Activated B cell treated with CpG ODN at 0.5 μM for 24 hours (primary cell): ENCODE measurements at places on chromosomes 7 and 10.

- H3K27me3 ChIP-seq, result no peaks in the 10 kb centered on the region
- H3K36me3 ChIP-seq, result no peaks in the 10 kb centered on the region
- no peaks in the 10 kb centered on the region for H3K4me1 ChIP-seq
- DNase-seq, result no peak
Observed at GRCh38 chr7:114413761-114414155, 857 bp upstream of the FOXP2 start.

GRCh38 chr10:97175586-97175985, 10.2 kb downstream of the SLIT1 start:
- DNase-seq, result no peak
- peaks cover 24% of the 10 kb centered on the region for H3K27me3 ChIP-seq
- H3K36me3 ChIP-seq, result no peaks in the 10 kb centered on the region
- no peak overlapping the region for H3K27ac ChIP-seq
- H3K4me3 ChIP-seq, result no peak overlapping the region

GRCh38 chr10:15120523-15120922, 23.4 kb downstream of the RPP38 start:
- no peak overlapping the region for H3K4me3 ChIP-seq
- peaks cover 4% of the 10 kb centered on the region for H3K4me1 ChIP-seq
- H3K36me3 ChIP-seq, result peaks cover 38% of the 10 kb centered on the region
- H3K27ac ChIP-seq, result no peak overlapping the region

DNA sequence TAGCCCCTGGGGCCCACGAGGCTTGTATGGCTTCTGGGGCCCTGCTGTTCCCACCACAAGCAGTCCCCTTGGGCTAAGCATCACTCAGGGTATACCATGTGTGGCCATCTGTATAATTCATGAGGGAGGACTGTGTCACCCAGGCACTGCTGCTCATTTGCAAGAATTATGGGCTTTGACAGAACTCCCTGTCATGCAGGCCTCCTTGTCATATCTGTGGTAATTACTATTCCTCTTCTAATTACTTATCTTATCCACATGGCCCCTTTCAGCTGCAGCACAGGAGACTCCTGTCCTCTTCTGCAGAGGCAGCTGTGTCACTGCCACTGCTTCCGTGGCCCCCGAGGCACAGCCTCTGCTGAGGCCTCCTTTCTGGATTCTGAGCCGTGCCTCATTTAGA, 46.3 kb downstream of the LRMDA start:
- H3K36me3 ChIP-seq, result no peaks in the 10 kb centered on the region
- no peak overlapping the region for H3K27ac ChIP-seq
- DNase-seq, result no peak
- H3K27me3 ChIP-seq, result no peaks in the 10 kb centered on the region

- no peaks in the 10 kb centered on the region for H3K36me3 ChIP-seq
- H3K27me3 ChIP-seq, result no peaks in the 10 kb centered on the region
- no peaks in the 10 kb centered on the region for H3K4me1 ChIP-seq
Observed at GRCh38 chr7:137535579-137535978, 192.0 kb upstream of the PTN start.

DNA sequence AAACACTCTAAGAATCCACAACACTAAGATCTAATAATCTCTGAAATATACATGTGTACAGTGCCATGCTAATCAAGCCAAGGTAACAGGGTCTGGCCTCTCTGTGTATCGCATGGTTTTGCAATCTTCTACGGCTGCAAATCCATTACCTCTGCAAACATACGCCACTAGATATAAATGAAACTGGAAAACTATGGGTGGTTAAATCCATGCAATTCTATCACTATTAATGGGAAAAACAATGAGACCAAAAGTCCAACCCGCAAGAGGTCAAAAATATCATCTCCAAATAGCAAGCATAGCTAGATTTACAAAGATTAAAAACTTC, 23.0 kb downstream of the SGCE start:
- H3K4me1 ChIP-seq, result no peaks in the 10 kb centered on the region
- no peak overlapping the region for H3K4me3 ChIP-seq
- DNase-seq, result no peak
- peaks cover 6% of the 10 kb centered on the region for H3K27me3 ChIP-seq

GRCh38 chr7:151699147-151699927, 177.6 kb downstream of the PRKAG2 start:
- no peak for DNase-seq
- peaks cover 17% of the 10 kb centered on the region for H3K36me3 ChIP-seq
- no peak overlapping the region for H3K4me3 ChIP-seq
- no peaks in the 10 kb centered on the region for H3K27me3 ChIP-seq
- peaks cover 10% of the 10 kb centered on the region for H3K4me1 ChIP-seq

GRCh38 chr7:139641337-139641992, 118.0 kb downstream of the CLEC2L start:
- no peaks in the 10 kb centered on the region for H3K27me3 ChIP-seq
- peaks cover 5% of the 10 kb centered on the region for H3K36me3 ChIP-seq

- H3K36me3 ChIP-seq, result no peaks in the 10 kb centered on the region
- H3K27ac ChIP-seq, result no peak overlapping the region
- H3K27me3 ChIP-seq, result no peaks in the 10 kb centered on the region
Observed at GRCh38 chr7:42315103-42315502, 78.1 kb upstream of the GLI3 start.

DNA sequence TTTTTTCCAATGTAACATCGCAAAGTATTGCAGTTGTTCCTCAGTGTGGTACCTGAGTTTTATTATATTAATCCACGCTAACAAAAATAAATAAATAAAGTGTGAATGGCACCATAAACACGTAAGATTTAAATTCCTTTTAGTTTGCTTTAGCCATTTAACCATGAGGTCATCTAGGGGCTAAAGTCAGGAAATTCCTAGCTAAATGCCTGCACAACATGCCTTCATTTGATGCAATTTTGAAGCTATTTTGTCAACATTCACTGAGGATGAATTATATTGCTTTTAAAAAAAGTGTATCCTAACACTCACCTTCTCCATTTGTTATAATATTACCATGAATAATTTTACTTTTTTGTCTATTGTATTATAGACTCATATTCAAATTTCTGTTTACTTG, 714.4 kb downstream of the GATA3 start:
- no peak for DNase-seq
- H3K27ac ChIP-seq, result no peak overlapping the region
- no peak overlapping the region for H3K4me3 ChIP-seq
- H3K36me3 ChIP-seq, result no peaks in the 10 kb centered on the region

- H3K36me3 ChIP-seq, result no peaks in the 10 kb centered on the region
- no peak overlapping the region for H3K27ac ChIP-seq
- H3K4me1 ChIP-seq, result peaks cover 42% of the 10 kb centered on the region
- H3K4me3 ChIP-seq, result no peak overlapping the region
- DNase-seq, result no peak
Observed at GRCh38 chr10:110827410-110827809, 44.3 kb upstream of the PDCD4 start.

GRCh38 chr10:123241391-123242141, 87.4 kb downstream of the BUB3 start:
- no peaks in the 10 kb centered on the region for H3K36me3 ChIP-seq
- peak overlapping the region; percentile 66 for H3K27ac ChIP-seq
- H3K4me3 ChIP-seq, result no peak overlapping the region
- no peak for DNase-seq
- H3K4me1 ChIP-seq, result peaks cover 12% of the 10 kb centered on the region
